ENCODE measurements at places on chromosomes 11 and 22. TPM values are rescaled to one million over a fixed set of nuclear protein-coding genes. Genes with fewer than 3 reads are reported as not detected.

GRCh38 chr11:19844012-19844411, 131.4 kb downstream of the NAV2 start:
- H3K27ac ChIP-seq: no peak overlapping the region
- H3K27me3 ChIP-seq: no peaks in the 10 kb centered on the region
- no peak overlapping the region for H3K4me3 ChIP-seq

Gene POTEH
- not detected for total RNA-seq

- H3K27ac ChIP-seq: no peak overlapping the region
- H3K4me3 ChIP-seq: peak overlapping the region; percentile 39
- peaks cover 5% of the 10 kb centered on the region for H3K4me1 ChIP-seq
Measured at GRCh38 chr11:111977146-111978027, 40.2 kb downstream of the DIXDC1 start.

Gene SLC17A6
- total RNA-seq: not detected

Gene MUC5B
- total RNA-seq: 0.09 TPM

DNA sequence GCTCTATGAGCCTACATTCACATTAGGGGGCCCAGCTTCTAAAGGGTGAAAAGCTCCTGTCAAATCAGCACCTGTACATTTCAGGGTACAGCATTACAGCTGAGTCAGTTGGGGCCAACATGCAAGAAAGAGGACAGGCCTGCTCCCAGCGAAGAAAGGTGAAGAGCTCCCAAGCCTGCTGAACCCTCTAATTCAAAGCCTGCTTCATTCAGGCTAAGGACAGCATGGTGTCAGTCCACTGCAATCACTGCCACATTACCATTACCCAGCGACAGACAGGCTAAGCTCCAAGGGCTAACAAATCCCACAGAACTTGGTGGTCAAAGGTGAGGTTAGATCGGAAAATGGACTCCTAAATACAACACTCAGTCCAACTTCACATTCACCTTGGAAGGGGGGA, 65.4 kb upstream of the CHRM4 start:
- no peaks in the 10 kb centered on the region for H3K4me1 ChIP-seq
- no peaks in the 10 kb centered on the region for H3K36me3 ChIP-seq
- H3K27me3 ChIP-seq: no peaks in the 10 kb centered on the region

DNA sequence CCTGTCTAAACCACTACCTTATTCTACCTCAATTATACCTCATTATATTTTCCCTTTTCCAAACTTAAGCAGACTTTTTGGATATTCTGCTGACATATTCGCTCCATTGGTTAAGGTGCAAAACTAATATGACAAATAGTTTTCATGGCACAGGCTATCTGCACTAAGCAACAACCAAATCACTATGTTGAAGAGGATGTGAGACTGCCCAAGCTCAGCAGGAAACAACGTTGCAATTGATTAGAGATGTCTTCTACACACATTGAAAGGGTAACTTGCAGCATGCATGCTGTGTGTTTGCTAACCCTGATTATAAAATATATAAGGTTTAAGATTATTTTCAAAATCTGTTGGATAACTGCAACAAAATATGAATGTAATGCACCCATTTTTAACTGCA, 61.6 kb downstream of the STK33 start:
- no peak overlapping the region for H3K4me3 ChIP-seq
- no peaks in the 10 kb centered on the region for H3K27me3 ChIP-seq
- H3K36me3 ChIP-seq: no peaks in the 10 kb centered on the region
- peak overlapping the region; percentile 45 for H3K27ac ChIP-seq
- no peak for DNase-seq
- H3K4me1 ChIP-seq: peaks cover 21% of the 10 kb centered on the region

DNA sequence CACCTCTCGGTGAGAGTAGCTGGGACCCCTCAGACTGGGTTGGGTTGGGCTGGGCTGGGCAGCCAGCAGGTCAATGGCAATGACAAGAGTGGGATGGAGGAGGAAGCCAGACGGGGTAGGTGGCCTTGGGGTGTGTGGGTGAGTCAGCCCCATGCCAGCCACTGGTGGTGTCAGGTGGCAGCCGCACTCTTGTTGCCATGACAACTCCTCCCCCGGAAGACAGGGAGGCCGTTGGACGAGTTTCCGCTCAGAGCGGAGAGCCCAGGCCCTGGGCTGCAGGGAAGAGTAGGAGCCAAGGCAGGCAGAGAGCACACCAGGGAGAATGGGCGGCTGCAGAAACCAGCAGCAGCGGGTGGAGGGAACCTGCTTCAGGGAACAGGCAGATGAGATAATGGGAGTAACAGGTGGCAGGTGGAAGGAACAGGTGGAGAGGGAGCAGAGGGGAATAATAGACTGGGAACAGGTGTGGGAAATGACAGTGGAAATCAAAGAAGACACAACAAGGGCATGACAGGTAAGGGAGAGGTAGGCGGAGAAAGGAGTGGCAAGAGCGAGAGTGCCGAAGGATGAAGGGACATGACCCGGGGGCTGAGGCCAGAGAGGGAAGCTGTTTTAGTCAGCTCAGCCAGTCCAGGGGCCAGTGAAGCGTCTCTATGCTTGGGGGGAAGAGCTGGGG, 8.7 kb downstream of the SPTBN2 start:
- H3K27me3 ChIP-seq: no peaks in the 10 kb centered on the region
- DNase-seq: peak; percentile 83
- no peak overlapping the region for H3K27ac ChIP-seq
- peaks cover 4% of the 10 kb centered on the region for H3K4me1 ChIP-seq
- H3K36me3 ChIP-seq: no peaks in the 10 kb centered on the region
- no peak overlapping the region for H3K4me3 ChIP-seq

- no peaks in the 10 kb centered on the region for H3K4me1 ChIP-seq
- H3K4me3 ChIP-seq: no peak overlapping the region
- no peaks in the 10 kb centered on the region for H3K36me3 ChIP-seq
- DNase-seq: no peak
- no peaks in the 10 kb centered on the region for H3K27me3 ChIP-seq
Measured at GRCh38 chr22:27251563-27251962, 550.0 kb downstream of the MN1 start.

GRCh38 chr11:78801161-78801884, 226.7 kb upstream of the NARS2 start:
- no peaks in the 10 kb centered on the region for H3K4me1 ChIP-seq
- no peak overlapping the region for H3K27ac ChIP-seq
- H3K27me3 ChIP-seq: peaks cover 8% of the 10 kb centered on the region
- H3K36me3 ChIP-seq: no peaks in the 10 kb centered on the region
- H3K4me3 ChIP-seq: no peak overlapping the region
- no peak for DNase-seq

Gene CALCA
- not detected for total RNA-seq

DNA sequence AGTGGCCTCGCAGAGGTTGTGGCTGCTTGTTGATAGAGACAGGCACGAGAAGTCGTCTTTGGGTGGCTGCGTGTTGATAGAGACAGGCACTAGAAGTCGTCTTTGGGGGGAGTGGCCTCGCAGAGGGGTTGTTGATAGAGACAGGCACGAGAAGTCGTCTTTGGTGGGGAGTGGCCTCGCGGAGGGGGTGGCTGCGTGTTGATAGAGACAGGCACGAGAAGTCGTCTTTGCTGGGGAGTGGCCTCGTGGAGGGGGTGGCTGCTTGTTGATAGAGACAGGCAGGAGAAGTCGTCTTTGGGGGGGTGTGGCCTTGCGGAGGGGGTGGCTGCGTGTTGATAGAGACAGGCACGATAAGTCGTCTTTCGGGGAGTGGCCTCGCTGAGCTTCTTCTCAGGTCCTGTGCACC, 328.8 kb downstream of the TBC1D22A start:
- peak overlapping the region; percentile 8 for H3K4me3 ChIP-seq
- no peak for DNase-seq
- peaks cover 10% of the 10 kb centered on the region for H3K4me1 ChIP-seq
- no peaks in the 10 kb centered on the region for H3K27me3 ChIP-seq

DNA sequence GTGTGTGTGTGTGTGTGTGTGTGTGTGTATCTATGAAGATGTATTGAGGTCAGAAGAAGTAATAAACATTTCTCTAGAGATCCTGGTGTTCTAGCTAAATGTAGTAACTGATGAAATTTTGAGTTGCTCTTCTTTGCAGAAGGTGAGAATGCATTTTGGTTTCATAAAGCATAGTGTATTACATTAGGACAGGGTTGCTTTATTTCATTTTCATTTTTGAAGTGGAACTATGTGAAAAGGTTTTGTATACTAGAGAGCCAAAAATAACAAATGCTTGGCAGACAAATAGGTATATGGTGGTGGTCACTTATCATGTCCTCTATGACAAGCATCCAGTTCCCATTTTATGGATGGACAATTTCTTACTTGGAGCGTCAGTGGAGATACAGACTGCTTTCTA, 99.0 kb downstream of the CASP12 start:
- H3K36me3 ChIP-seq: no peaks in the 10 kb centered on the region
- peak overlapping the region; percentile 55 for H3K27ac ChIP-seq
- H3K4me3 ChIP-seq: no peak overlapping the region
- no peak for DNase-seq
- H3K4me1 ChIP-seq: peaks cover 13% of the 10 kb centered on the region

- H3K4me3 ChIP-seq: no peak overlapping the region
- H3K4me1 ChIP-seq: no peaks in the 10 kb centered on the region
- H3K36me3 ChIP-seq: no peaks in the 10 kb centered on the region
Measured at GRCh38 chr11:134573857-134574256, 161.8 kb upstream of the B3GAT1 start.

DNA sequence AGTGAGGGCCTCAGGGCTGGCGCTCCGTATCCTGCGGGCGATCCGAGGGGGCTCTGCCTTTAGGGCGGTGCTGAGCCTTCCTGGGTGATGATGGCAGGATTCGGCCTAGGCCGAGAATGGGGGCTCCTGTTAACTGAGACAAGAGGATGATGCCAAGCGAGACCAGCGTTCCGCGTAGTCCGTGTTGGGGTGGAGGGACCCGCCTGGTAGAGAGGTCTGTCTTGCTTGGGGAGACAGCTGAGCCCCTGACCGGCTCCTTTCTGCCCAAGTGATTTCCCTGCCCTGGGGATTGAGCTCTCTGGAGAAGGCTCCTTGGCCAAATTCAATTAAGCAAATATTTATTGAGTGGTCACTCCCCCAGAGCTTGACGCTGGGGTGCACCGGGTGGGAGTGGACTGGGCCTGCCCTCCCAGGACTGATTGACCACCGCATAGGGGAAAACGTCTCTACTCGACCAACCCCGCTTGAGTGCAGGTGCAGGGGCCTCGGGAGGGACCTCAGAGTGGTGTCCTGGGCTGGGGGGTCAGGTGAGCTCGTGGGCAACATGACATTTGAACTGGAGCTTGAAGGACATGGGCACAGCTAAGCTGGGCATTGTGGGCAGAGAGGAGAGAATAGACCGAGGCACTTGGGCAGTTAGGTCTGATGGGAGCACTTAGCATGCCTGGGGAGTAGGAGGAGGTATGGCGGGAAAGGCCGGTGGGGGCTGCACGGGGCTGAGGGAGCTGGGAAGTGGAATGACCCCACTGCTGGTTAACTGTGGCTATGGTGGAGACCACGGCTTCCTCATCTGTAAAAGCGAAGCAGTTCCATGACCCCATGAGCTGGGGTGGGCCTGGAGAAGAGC, 1.1 kb downstream of the GNAZ start:
- no peak overlapping the region for H3K27ac ChIP-seq
- H3K4me1 ChIP-seq: peaks cover 50% of the 10 kb centered on the region
- no peaks in the 10 kb centered on the region for H3K36me3 ChIP-seq
- H3K27me3 ChIP-seq: peaks cover 4% of the 10 kb centered on the region
- DNase-seq: peak; percentile 75

DNA sequence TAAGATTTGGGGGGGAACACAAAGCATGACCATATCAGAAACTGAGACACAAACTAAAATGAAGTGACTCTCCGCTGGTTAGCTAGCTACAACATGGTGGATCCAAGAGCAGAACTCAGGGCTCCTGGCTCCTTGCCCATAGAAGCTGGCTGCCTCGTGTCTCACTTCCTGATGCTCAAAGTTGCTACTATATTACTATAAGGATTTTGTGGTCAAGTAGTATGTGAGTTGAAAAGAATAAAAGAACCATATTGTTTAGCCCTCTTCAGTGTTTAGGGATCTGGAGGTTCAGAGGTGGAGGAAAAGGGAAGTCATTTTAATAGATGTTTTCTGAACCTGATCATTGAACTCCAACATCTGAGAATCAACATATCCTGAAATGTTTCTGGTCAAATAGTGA, 16.9 kb upstream of the SIK2 start:
- H3K27me3 ChIP-seq: no peaks in the 10 kb centered on the region
- H3K4me1 ChIP-seq: no peaks in the 10 kb centered on the region

- H3K4me3 ChIP-seq: no peak overlapping the region
- peaks cover 33% of the 10 kb centered on the region for H3K27me3 ChIP-seq
- no peaks in the 10 kb centered on the region for H3K36me3 ChIP-seq
- DNase-seq: no peak
Measured at GRCh38 chr11:120208001-120208441, 2.8 kb upstream of the OAF start.

DNA sequence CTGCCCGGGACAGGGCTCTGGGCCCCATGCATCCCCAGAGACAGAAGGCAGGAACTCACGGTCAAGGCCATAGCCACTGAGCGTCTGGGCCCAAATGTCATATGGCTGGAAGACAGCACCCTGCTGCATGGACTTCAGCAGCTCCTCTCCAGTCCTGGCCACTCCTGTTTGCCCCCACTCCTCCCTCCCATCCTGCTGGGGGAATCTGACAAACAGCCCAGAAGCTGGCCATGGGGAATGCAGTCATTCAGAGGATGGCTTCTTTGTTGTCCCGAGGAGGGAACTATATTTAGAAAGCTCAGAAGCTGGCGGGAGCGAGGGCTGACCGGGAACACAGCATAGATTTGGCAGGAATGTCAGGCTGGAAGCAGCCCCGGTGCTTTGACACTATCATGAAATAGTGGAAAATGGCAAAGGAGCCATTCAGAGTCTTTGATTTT, 35.0 kb downstream of the DKK3 start:
- H3K4me3 ChIP-seq: no peak overlapping the region
- no peaks in the 10 kb centered on the region for H3K27me3 ChIP-seq
- no peaks in the 10 kb centered on the region for H3K36me3 ChIP-seq

DNA sequence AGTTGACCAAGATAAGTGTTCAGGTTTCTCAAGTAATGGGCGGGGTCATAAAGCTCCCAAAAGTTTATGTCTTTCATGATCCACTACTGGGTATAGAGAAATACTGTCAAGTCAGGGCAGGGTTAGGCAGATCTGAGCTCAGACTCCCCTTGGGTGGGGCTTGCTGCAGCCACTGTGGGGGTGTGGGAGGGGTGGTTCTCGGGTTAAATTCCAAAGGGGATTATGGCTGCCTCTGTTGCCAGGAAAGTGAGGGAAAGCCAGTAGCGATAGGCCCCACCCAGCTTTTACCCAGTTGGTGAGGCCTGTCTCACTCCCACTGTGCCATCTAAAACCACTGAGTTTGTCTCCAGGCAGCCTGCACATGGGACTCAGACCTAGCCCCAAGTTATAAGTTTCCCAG, 37.8 kb downstream of the DLG2 start:
- H3K4me1 ChIP-seq: no peaks in the 10 kb centered on the region
- no peaks in the 10 kb centered on the region for H3K36me3 ChIP-seq
- H3K27ac ChIP-seq: no peak overlapping the region
- DNase-seq: no peak
- H3K27me3 ChIP-seq: no peaks in the 10 kb centered on the region
- no peak overlapping the region for H3K4me3 ChIP-seq

Gene UBQLN3
- 2.9 TPM for total RNA-seq

Gene SYCE3
- total RNA-seq: not detected

- no peaks in the 10 kb centered on the region for H3K27me3 ChIP-seq
- DNase-seq: no peak
- H3K4me1 ChIP-seq: no peaks in the 10 kb centered on the region
- no peak overlapping the region for H3K4me3 ChIP-seq
- peaks cover 28% of the 10 kb centered on the region for H3K36me3 ChIP-seq
- H3K27ac ChIP-seq: no peak overlapping the region
Measured at GRCh38 chr22:43164636-43165035, 13.3 kb downstream of the TSPO start.
